Cardiac septum (tissue), 1 donor: ENCODE measurements at places on chromosomes 6 and 20. TPM values are rescaled to one million over a fixed set of nuclear protein-coding genes. Genes with fewer than 3 reads are reported as not detected.

Gene CRIP3
- 11.2 TPM for total RNA-seq

Gene TREM1
- total RNA-seq: 2.6 TPM

Gene RAMACL
- 1.4 TPM for total RNA-seq

Gene SLC35D3
- not detected for total RNA-seq

Gene PHACTR3
- 0.54 TPM for total RNA-seq

Gene RPN2
- 94.9 TPM for total RNA-seq

DNA sequence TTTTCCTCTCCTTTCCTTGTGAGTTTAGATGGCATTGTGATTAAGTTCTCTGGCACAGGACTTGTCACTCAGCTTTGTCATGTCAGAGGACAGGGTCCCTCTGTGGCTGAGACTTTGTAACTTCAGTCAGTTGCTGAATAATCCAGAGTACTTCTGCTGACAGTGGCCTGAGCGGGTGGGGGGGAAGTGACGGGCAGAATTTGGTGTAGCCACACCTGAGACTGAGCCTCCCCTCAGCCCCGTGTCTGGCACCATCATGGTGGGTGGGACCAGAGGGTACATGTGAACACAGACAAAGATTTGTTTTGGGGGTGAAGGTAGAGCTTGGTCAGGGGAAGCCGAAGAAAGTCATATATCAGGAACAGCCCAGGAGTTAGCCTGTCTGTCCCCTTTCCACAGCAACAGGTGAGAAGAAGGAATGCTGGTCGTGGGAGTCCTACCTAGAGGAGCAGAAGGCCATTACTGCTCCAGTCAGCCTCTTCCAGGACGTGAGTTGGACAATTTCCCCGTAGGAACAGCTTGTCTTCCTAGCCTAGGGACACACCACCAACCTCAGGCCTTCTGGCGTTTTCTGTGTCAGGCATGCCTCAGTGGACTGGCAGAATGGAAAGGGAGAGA is 20.9 kb downstream of the L3MBTL1 start:
- peak; percentile 10 for DNase-seq

GRCh38 chr20:62979876-62980373 is 26.8 kb downstream of the BHLHE23 start:
- no peak for DNase-seq

GRCh38 chr6:16361861-16362260 is 123.5 kb downstream of the GMPR start:
- DNase-seq: no peak

GRCh38 chr6:26304797-26305640 is 60.0 kb upstream of the BTN3A2 start:
- DNase-seq: no peak

DNA sequence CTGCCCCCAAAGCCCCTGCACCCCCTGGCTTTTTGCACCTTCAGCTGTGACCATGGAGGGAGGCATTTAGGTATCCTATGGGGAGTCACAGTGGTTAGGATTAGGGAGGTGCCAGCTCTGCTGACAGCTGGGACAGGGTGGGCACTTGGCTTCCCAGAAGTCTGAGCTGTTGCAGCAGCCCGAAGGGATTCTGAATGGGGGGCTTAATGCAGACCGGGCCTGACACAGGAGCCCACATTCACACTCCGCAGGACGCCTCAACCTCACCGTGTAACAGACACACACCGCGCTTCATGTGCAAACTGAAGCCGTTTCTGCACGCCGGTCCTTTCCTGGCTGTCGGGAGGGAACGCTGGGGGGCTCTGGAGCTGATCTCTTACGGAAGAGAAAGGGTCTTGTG is 1.9 kb downstream of the EBF4 start:
- DNase-seq: no peak

GRCh38 chr20:34634392-34634791 is 42.5 kb downstream of the PIGU start:
- DNase-seq: no peak
